ENCODE measurements at places on chromosomes 7 and 10.

GRCh38 chr10:26222563-26222962, 6.0 kb downstream of the GAD2 start:
- no peak for DNase-seq

DNA sequence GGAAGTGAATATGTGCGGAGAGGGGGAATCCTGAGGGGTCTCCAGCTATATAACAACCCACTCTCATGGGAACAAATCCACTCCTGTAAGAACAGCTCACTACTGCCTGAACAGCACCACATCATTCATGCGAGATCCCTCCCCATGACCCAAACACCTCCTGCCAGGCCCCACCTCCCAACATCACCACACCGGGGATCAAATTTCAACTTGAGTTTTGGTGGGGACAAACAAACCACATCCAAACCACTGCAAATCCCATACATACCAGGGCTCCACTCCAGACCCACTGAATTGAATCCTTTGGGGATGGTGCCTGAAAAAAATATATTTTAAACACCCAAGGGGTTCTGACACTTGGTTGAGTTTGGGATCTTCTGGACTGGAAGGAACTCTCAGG, 181.5 kb upstream of the PLXNA4 start:
- no peak for DNase-seq

- DNase-seq: no peak
These were observed 1.7 kb downstream of the ZFYVE27 start for GRCh38 chr10:97738616-97739015.

GRCh38 chr10:21372651-21373410, 152.7 kb downstream of the SKIDA1 start:
- no peak for DNase-seq

DNA sequence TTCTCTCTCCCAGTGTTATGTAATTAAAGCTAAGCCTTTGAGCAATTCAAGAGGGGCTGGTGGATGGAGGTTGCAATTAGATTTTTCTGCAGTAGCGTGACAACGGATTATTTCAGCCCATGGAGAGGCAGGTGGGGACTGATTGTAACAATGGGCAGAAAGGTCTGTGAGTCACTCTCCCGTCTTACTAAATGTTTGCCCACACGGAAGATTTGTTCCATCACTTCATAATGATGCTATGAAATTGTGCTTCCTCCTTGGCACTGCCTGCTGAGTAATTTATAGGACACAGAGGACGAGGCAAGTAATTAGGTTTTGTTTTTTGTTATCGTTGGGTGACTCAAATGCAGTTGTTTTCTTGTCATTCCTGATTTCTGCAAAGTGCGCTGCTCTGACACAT, 594.5 kb upstream of the DPP6 start:
- no peak for DNase-seq

GRCh38 chr10:70801854-70802253, 13.9 kb upstream of the SGPL1 start:
- DNase-seq: no peak

- DNase-seq: no peak
These were observed 46.1 kb downstream of the ASB13 start for GRCh38 chr10:5620223-5620721.

GRCh38 chr10:132383751-132384196, 13.2 kb upstream of the PWWP2B start:
- no peak for DNase-seq

DNA sequence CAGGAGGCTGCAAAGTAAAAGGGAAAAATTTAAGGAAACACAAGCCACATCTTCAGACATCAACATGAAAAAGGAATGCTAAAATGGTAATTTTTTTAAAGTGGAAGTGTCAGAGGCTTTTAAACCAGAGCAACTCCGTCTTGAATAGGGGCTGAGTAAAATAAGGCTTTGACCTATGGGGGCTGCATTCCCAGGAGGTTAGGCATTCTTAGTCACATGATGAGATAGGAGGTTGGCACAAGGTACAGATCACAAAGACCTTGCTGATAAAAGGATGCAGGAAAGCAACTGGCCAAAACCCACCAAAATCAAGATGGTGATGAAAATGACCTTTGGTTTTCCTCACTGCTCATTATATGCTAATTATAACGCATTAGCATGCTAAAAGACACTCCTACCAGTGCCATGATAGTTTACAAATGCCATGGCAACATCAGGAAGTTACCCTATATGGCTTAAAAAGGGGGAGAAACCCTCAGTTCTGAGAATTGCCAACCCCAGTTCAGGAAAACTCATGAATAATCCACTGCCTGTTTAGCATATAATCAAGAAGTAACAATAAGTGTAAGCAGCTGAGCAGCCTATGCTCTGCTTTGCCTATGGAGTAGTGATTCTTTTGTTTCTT, 128.3 kb downstream of the SKAP2 start:
- DNase-seq: no peak

- no peak for DNase-seq
These were observed 86.0 kb upstream of the ZNF32 start for GRCh38 chr10:43734716-43735115.

DNA sequence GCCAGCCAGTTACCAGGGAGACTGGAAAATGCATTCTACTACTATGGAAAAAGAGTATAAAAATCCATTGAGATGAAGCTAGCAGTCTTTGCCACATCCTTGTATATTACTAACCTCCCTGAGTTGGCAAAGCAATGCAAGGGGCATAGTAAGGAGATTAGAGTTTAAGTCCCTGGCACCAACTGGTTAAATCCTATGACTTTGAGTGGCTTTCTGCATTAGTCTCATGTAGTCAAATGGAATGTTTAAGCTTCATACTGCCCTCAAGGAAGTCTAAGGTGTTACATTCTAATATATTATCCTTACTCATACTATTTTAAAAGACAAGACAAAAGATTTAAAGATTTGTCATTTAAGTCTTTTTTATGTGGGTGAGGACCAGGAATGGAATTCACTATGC, 110.1 kb downstream of the INHBA start:
- no peak for DNase-seq

DNA sequence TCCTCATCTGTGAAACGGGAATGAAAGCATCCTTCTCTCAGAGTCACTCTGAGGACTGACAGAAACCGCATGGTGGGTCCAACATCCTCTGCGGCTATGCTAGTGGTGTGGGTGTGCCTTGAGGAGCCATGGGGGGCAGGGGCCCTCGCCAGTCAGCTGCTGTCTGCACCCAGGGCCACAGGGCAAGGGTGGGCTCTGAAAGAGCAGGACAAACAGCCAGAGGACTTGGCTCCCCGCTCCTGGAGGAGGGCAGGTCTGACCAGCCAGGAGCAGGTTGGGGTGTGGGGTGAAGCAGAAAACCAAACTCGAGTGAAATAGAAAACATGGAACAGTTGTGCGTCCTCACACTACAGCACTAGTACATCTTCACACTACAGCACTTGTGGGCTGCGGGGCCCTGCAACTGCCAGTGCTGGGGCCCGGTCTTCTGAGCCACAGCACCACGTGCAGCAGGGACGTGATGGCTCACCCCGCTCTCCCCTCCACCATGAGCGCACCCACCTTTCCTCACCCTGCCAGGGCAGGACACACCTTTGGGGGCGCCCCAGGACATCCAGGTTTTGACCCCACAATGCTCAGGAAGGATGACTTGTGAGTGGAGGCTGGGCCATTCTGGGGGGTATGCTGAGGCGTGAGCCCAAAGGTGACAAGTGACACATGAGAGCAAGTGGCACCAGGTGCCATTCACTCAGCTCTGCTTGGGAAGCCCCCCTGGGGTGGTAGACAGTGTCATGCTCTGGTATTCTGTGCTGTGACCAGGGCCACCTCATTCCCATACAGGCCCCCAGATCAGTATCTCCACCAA, 96.1 kb upstream of the RET start:
- DNase-seq: no peak

- DNase-seq: no peak
These were observed 23.2 kb upstream of the SDK1 start for GRCh38 chr7:3277604-3278572.

DNA sequence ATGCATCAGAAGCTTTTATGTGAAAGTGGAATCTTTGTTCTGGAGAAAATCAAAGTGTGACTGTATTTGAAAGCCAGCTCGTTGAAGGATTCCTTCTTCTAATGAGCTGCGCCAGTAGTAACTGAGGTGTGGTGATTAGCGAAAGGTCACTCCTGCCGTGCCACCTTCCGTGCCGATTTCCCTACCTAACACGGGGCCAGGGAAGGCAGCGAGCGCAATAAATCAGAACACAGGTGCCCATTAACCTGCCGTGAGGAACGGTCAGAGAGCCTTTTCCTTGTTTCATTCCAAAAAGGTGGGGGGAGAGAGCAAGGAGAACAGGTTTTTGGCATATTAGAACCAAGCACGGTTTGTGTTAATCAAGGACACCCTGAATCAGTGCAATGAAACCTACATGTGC, 258.0 kb downstream of the CELF2 start:
- no peak for DNase-seq

- no peak for DNase-seq
These were observed 21.8 kb upstream of the CH25H start for GRCh38 chr10:89228962-89229361.

GRCh38 chr10:72502581-72502980, 123.3 kb downstream of the MICU1 start:
- no peak for DNase-seq

GRCh38 chr7:157952841-157953645, 616.2 kb downstream of the DNAJB6 start:
- DNase-seq: no peak

GRCh38 chr7:83289419-83289993, 126.8 kb upstream of the PCLO start:
- DNase-seq: no peak

GRCh38 chr10:98331885-98332284, 63.9 kb upstream of the LOXL4 start:
- no peak for DNase-seq

GRCh38 chr7:140049339-140050024, 13.3 kb downstream of the PARP12 start:
- DNase-seq: no peak

DNA sequence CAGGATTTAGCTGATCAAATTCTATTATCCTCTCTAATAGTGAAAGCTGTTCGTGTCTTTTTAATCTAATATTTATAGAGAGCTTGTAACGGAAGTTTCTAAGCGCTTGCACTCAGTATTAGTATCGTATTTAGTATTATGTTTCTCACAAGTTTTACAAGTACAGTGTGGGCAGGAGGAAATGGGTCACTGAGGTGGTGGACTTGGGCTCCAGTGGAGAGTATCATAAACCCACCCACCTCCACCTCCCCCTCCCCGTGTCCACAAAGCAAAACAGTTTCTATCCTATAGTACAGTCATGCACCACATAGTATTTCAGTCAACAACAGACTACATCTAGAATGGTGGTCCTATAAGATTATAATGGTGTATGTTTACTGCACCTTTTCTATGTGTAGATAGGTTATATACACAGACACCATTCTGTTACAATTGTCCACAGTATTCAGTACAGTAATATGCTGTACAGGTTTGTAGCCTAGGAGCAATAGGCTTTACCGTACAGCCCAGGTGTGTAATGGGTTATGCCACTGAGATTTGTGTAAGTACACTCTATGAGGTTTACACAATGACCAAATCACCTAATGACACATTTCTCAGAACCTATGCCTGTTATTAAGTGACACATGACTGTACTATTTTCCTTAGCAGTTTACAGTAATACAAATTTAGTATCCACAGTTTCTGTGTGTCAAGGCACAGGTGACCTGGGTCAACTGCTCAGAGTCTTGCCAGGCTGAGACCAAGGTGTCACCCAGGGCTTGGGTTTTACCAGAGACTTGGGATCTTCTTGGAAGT, 1021.3 kb upstream of the C7orf33 start:
- no peak for DNase-seq

DNA sequence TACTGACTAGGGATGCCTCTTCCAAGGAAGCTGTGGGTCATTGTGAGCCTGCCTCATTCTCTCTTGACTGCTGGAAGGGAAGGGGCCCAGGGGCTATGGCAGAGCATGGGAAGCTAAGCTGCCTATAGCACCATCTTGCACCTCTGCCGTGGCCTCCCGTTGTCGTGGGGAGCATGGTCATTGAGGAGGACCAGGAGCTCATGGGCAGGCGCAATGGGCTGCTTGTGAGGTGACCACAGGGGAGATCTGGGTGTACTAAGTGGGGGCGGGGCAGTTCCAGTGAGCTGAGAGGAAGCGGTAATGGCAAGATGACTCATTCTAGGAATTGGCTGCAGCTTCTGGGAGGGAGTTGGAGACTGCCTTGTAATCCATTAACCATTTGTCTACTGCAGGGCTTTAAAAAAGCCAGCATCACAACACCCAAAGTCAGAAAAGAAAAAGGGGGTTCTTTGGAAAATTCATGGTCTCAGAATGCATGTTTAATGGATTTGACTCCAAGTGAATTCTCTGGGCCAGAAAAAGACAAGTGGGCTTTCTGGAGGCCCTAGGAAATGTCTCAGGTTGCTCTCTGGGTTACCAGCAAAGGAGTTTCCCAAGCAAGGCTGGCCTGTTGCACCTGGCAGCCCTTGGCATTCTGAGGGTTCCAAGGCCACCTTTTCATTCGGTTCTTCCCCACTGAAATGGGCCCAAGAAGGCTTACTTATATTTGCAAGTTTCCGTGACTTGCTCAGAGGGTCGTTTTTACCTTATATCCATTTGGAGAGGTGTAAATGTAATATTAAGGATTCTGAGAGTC, 3.6 kb downstream of the DUSP5 start:
- no peak for DNase-seq

DNA sequence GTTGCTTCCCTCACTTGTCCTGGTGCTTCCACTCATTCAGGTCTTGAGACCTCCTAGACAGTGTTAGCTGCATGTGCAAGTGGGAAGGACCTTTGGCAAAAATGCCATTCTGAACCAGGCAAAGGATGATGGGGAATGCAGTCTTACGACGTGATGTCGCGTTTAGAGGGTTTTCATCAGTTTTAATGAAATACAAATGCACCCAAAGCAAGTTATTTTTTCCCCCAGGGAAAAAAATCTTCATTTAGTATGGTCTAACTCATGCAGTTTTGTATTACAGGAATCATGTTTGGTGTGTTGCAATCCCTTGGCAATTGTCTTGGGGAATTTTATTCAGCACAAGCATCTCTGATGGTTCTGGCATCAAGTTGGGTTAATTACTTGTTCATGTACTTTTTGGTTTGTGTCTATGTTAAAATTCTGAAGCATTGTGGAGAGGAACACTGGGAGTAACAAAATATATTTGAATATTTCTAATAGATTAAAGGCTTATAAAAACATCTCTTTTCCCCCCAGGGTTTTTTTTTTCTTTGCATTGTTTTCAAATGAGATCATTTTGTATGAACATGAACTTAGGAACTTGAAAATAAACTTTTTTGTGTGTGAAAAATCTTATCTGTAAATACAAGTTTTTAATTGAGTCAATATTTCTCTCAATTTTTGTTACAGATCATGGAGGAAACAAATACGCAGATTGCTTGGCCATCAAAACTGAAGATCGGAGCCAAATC, 188.9 kb downstream of the BICC1 start:
- DNase-seq: no peak

- no peak for DNase-seq
These were observed 46.6 kb downstream of the PWWP2B start for GRCh38 chr10:132443605-132443982.

Measured in cortex of kidney (tissue), 1 donor.